ENCODE measurements at places on chromosomes 3 and 15.

DNA sequence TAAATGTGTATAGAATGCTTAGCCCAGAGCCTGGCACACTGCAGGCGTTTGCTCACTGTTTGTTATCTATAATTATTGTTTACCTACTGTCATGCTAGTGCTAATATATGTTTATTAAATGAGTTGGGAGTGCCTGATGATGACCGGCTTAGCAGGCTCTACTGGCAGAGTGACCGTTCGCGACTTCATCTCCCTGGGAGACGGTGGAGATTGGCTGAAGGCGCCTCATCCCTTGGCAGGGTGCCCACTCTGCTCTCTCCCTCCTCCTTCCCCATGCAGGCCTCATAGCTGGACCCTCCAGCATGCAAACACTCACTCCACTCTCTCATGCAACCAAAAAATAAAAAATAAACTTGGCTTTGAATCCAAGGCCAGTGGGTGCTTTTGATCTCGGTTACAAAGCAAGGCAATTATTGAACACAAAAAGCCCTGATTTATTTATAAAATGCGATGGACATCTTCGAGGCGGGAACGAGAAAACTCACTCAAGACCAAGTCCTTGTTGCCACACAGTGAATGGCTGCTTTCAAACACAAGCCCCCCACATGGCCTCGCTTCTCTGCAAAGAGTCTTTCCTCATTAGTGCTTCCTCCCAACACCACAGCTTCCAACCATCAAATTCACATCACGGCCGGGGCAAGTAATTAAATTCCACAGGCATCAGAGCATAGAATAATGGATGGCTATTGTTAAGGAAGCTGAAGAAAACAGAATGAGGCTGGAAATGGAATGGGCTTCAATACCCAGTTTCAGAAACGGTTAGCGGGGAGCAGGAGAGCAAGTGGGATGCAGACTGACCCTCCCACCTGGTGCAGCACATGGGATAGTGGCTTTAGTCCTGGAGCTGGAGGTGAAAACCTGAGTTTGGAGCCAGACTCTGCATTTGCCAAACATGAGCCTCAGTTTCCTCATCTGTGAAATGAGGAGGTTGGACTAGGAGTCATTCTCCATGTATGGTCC is 135.7 kb upstream of the RAD18 start:
- no peak for DNase-seq

DNA sequence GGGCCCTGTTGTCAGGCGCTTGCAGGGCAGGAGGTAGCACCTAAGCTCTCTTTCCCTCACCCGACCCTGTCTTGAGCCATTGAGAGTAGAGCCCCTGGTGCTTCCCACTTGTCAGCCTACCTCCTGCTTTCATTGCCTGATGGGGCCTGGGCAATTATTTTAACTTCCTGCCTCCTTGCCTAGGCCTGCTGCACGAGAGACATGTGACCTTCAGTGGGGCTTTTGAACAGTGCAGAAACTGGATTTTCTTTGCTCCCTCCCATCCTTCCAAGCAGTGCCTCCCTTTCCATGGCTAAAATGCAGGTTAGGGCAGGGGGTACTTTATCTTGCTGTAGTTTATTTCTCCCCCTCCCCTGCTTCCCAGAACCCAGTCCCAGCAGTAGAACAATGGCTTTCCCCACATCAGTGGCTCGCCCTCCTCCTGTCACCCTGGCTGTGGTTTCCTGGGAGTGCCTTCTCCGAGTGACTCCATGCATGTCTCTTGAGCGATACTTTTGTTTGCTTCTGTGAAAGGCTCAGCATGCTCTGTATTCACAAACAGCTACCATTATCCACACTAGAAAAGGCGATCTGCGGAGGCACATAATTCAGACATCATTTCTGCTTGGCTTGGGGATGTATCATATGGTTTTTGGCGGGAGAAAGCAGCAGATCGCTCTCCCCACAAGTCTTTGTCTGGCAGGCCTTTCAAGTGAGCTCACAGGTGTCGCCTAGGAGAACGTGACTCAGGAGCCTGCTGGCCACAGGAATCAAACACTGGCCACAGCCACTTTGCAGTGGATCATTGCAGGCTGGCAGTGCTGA is 24.1 kb downstream of the PDIA5 start:
- no peak for DNase-seq

GRCh38 chr15:66758844-66759243 is 56.8 kb downstream of the SMAD6 start:
- no peak for DNase-seq

DNA sequence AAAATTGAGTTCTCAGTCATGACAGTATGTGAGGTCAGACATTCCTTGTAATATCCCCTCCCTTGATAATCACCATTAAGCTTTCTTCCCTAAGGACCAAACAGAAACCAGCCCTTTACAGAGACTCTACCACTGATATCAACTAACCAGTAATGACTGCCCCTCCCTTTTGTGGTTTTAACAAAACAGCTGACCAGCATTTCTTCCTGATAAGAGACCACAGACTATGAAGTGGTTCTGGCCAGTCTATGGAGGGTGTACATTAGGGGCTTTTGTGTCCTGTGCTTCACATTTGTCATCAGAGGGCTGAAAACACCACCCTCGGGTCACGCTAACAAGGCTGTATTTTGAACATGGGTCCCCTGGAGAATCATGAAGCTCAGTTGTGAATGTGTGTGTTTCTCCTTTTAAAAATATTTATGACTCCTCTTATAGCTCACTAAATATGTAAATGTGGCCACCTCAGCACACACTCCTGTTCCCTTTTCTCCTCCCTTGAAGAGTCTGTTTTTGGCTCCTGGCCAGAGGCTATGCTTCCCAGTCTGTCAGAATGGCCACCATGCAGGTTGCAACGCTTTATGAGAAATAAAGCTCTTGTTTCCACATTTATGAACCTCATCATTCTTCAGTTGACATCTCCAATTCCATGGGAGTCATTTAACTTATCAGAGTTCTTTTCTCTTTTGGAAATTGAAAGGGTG is 239.3 kb downstream of the CPNE4 start:
- peak; percentile 43 for DNase-seq

DNA sequence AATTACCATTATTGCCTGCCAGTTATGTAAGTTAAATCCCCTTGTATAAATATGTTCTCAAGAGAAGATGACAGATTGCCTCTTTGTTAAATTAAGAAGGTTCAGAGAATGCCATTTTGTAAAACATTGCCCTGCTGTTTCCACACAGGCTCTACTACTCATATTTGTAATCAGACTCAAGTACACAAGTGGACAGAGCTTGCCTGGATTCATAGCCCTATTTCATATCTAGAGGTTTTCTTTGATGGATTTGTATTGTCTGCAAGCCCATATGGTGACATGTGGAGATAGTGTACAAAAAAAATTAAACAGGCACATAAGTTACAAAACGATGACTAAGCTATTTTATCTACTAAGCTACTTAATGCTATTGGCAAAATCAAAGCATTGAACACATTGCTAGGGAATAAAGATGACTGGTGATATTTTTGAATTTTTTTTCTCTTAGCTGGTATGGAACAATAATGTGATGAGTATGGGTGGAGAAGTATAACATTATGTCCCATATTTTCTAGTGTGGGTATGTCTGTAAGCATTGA is 1286.6 kb upstream of the ALCAM start:
- DNase-seq: no peak

DNA sequence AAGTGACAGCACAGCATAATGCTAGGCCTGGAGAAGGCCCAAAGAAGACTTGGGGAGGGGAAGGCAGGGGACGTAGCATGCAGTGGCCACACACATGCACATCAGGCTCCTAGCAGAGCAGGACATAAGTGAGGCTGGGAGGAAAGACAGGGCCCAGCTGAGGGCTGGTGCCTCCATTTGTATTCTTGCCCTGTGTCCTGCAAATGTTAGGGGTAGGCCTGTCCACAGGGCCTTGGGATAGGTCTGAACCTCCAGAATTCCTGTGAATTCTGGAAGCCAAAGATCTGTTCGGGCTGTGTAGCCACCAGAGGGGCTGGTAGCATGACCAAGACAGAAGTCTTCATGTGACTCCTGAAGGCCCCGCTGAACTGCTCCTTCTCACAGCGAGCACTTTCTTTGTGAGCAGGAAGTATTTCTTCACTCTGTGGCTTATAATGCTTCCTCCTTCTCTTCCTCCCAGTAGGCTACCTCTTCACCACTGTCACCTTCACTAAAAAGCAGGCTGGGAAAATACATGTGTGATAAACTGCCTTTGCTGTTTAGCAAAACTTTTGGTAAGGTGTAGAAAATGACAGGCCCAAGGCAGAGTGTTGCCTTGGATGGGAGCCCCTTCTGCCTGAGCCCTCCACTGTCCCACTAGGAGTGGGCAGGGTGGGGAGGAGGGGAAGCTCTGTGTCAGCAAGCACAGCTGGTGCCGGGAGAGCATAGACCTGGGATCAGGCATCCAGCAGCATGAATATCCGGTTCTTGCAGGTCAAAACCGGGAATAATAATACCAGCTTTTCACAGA is 8.4 kb downstream of the CERS3 start:
- no peak for DNase-seq

DNA sequence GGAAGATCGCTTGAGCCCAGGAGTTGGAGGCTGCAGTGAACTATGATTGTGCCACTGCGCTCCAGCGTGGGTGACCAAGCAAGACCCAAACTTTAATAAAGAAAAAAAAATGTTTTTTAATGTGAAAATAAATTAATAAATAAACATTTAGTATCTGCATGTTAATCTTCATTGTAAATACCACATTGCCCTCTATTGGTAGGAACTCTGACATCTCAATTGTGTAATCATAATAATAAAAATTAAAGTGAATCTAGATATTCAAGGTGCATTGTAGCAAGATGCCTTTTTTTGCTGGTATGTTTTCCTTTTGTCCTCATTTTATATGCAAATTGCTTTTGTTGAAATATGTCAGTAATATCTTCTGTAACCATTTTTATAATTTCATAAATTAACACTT is 95.0 kb upstream of the LIMD1 start:
- DNase-seq: no peak

DNA sequence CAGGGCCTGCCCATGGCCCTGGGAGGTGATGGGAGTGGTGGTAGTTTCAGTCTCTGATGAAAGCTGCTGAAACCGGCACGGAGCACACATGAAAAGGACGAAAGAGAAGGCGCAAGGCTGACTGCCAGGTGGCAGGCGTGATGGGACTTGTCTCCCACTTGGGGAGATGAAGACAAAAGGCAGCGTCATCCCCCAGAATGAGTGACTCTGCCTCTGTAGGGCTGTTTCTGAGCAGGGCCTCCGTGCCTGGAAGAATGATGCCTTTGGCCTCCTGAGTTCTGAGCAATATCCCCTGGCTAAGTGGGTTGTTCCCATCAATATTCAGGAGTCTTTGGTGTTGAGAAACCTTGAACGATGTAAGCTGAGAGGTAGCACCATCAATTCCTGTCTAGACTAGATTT is 237.8 kb downstream of the OPA1 start:
- DNase-seq: peak; percentile 99

DNA sequence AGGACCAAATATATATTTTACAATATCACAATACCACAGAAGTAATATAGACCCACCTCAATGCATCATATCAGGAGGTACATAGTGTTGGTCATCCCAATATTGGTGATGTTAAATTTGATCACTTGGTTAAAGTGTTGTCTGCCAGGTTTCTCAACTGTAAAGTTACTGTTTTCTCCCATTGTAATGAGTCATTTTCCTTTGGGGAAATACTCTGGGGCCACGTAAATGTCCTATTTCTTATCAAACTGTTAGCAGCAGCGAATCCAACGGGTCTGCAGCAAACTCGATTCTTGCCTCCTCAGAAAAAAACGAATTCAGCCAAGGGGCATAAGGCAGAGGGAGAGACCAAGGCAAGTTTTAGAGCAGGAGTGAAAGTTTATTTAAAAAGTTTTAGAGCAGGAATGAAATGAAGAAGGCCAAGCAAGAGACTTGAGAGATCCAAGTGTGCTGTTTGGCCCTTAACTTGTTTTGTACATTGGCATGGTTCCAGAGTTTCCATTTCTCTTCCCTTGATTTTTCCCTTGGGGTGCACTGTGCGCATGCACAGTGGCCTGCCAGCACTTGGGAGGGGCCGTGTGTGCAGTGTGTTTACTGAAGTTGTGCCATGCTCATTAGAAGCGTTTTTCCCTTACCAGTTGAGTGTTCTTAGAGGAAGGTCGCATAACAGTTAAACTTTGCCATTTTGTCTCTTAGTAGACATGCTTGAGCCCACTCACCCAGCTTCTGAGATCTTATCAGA is 512.5 kb downstream of the AGBL1 start:
- peak; percentile 21 for DNase-seq

DNA sequence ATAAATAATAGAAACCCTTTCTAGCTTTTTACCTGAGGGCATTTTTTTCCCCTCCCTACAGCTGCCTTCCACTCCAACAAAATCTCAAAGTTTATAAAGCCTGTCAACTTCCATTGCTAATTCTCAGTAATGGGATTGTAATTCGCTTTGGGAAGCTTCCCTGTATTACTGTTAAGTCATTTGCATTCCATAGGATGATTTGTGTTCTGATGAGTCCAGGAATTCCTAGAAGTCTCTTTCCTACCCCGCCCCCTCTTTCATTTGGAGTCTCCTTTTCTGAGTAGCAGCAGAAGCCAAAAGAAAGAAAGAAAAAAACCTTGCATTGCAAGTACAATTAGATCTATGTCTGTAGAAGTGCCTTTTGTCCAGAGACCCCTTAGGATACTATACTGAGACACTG is 1033.3 kb downstream of the IGSF11 start:
- DNase-seq: no peak

DNA sequence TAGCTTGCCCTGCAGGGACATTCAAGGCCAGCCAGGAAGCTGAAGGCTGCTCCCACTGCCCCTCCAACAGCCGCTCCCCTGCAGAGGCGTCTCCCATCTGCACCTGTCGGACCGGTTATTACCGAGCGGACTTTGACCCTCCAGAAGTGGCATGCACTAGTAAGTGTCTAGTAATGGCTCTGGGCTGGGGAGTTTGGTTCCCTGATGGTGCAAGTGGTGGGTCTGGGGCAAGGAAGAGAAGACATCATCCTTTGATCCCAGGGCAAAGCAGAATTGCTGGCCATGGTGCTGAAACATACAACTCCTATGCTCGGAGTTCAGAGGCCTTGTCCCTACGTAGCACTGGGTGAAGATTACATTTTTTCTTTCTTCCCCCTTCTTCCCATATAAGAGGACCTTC is 311.4 kb downstream of the EPHB1 start:
- no peak for DNase-seq

DNA sequence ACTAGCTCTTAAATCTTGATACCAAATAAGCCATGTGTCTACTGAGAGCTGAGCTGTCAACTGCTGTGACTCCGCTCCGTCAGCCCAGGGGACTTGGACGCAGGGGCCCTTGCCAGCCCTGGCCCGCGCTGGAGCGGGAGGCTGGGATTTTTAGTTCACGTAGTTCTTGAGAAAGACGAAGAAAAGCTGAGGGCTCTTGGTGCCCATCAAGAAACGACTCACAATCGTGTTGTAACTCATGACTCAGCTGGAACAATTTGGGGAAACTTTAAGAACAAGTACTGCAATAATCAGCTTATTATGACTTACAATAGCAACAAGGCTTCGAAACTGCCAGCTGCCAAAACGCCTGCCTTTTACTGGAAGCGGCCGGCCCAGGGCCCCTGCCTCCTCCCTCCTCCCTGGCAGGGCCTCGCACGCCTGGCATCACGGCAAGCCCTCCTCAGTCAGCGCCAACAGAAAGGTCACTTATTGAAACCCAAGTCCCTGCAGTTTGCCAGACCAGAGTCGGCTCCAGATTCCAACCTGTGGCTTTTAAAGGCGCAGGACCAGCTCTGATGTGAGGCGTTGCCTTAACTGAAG is 60.3 kb downstream of the RGMA start:
- DNase-seq: no peak

All from NCI-H1105 (cell line).